ENCODE measurements at places on chromosomes 2 and 18. TPM values are rescaled to one million over a fixed set of nuclear protein-coding genes. Genes with fewer than 3 reads are reported as not detected.

RIOK3 gene
- 109 TPM for polyA plus RNA-seq

LINC00305 gene
- not detected for polyA plus RNA-seq

PROKR1 gene
- 0.06 TPM for polyA plus RNA-seq

DHRS9 gene
- not detected for polyA plus RNA-seq

UGT1A10 gene
- polyA plus RNA-seq = not detected

CD8B2 gene
- polyA plus RNA-seq = not detected

CPS1 gene
- 0.25 TPM for polyA plus RNA-seq

GREB1L gene
- polyA plus RNA-seq = 23.3 TPM

ADCY3 gene
- 33.2 TPM for polyA plus RNA-seq

EVA1A gene
- polyA plus RNA-seq = not detected

SLC1A4 gene
- polyA plus RNA-seq = 38.0 TPM

NDC80 gene
- polyA plus RNA-seq = 1.7 TPM

NT5C1B gene
- polyA plus RNA-seq = not detected

ASIC4 gene
- 8.9 TPM for polyA plus RNA-seq

MREG gene
- 5.8 TPM for polyA plus RNA-seq

RGPD6 gene
- 35.1 TPM for polyA plus RNA-seq

ABCG8 gene
- polyA plus RNA-seq = not detected

COL3A1 gene
- polyA plus RNA-seq = 1.3 TPM

TNFAIP6 gene
- not detected for polyA plus RNA-seq

ABI2 gene
- polyA plus RNA-seq = 126 TPM

IL1B gene
- not detected for polyA plus RNA-seq

GULP1 gene
- polyA plus RNA-seq = 4.9 TPM

RETREG2 gene
- 164 TPM for polyA plus RNA-seq

CASP8 gene
- 0.72 TPM for polyA plus RNA-seq

CNNM4 gene
- polyA plus RNA-seq = 7.5 TPM

DYTN gene
- polyA plus RNA-seq = not detected

DUSP11 gene
- 36.0 TPM for polyA plus RNA-seq

TLX2 gene
- polyA plus RNA-seq = not detected

AGPS gene
- polyA plus RNA-seq = 31.0 TPM

FAP gene
- polyA plus RNA-seq = 0.16 TPM

ANKRD30B gene
- polyA plus RNA-seq = not detected

ERFE gene
- polyA plus RNA-seq = not detected

CXCR2 gene
- not detected for polyA plus RNA-seq

AP1S3 gene
- 6.6 TPM for polyA plus RNA-seq

FOXD4L1 gene
- 0.82 TPM for polyA plus RNA-seq

NEU4 gene
- polyA plus RNA-seq = not detected

MRPS5 gene
- polyA plus RNA-seq = 167 TPM

ASXL2 gene
- 3.2 TPM for polyA plus RNA-seq

ICA1L gene
- polyA plus RNA-seq = 61.4 TPM

CABYR gene
- polyA plus RNA-seq = 6.9 TPM

C2orf66 gene
- polyA plus RNA-seq = 1.4 TPM

REG3G gene
- not detected for polyA plus RNA-seq

ASB18 gene
- polyA plus RNA-seq = not detected

SERPINE2 gene
- polyA plus RNA-seq = 40.1 TPM

GAREM1 gene
- 1.3 TPM for polyA plus RNA-seq
